ENCODE measurements at places on chromosomes 6 and 20. TPM values are rescaled to one million over a fixed set of nuclear protein-coding genes. Genes with fewer than 3 reads are reported as not detected.
A peak's percentile ranks its signal among the peaks of the same experiment; 100 is the strongest.

GRCh38 chr6:48476257-48476656 lies 365.3 kb upstream of the PTCHD4 start:
- H3K27me3 ChIP-seq = no peaks in the 10 kb centered on the region
- H3K4me1 ChIP-seq = no peaks in the 10 kb centered on the region
- no peak overlapping the region for H3K27ac ChIP-seq
- no peak for DNase-seq
- H3K36me3 ChIP-seq = no peaks in the 10 kb centered on the region

GRCh38 chr6:241336-241865 lies 50.9 kb upstream of the DUSP22 start:
- no peak overlapping the region for H3K4me3 ChIP-seq
- no peaks in the 10 kb centered on the region for H3K27me3 ChIP-seq
- no peak for DNase-seq
- H3K36me3 ChIP-seq = no peaks in the 10 kb centered on the region
- no peak overlapping the region for H3K27ac ChIP-seq

DNA sequence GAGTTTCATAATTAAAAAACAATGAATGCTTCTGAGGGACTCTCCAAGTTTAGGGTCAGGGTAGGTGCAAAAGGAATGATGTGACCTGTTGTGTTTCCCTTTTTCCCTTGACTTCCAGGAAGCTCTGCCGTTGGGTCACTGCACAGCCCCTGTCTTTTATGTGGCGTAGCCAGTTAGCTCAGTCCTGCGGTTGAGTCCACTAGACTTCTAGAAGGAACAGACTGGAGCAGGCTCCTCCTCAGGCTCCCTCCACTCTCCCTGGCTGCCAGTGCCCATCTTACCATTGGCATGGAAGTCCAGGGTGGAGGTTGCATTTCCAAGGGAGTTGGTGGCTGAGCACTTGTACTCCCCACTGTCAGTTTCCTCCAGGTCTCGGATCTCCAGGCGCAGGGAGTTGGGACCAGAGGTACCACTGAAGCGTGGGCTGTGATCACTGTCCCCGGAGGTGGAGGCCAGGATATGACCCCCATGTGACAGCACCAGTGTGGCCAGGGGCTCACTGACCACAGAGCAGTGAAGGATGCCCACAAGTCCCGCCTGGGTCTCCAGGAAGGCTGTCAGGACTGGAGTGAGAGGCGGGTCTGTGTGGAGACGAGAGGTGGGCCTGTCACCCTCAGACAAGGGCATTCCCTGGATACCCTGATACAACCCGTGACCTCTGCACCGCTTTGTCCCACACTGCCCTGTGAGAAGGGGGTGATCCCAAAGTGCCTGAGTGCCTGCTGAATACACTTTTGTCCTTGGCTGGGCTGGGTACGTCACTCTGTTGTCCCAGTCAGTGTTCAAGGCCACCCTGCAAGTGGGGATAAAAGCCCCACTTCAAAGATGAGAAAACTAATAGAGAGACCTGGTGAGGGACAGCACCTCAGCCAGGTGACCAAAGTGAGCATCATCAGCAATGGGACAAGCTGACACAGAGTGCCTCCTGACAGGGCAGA lies 11.1 kb downstream of the SIGLEC1 start:
- H3K27me3 ChIP-seq = peaks cover 2% of the 10 kb centered on the region
- no peaks in the 10 kb centered on the region for H3K36me3 ChIP-seq
- H3K4me1 ChIP-seq = no peaks in the 10 kb centered on the region
- no peak for DNase-seq

- no peak for DNase-seq
- H3K4me1 ChIP-seq = peaks cover 34% of the 10 kb centered on the region
- no peaks in the 10 kb centered on the region for H3K27me3 ChIP-seq
- H3K27ac ChIP-seq = peak overlapping the region; percentile 82
- peaks cover 10% of the 10 kb centered on the region for H3K36me3 ChIP-seq
Observed at GRCh38 chr20:17611540-17612286, 41.8 kb downstream of the DSTN start.

HLA-G gene
- total RNA-seq = not detected

CGAS gene
- 17.8 TPM for total RNA-seq

GRCh38 chr20:4304601-4305000 lies 289.2 kb upstream of the RNF24 start:
- H3K27me3 ChIP-seq = peaks cover 5% of the 10 kb centered on the region
- no peak overlapping the region for H3K4me3 ChIP-seq
- H3K36me3 ChIP-seq = no peaks in the 10 kb centered on the region
- H3K4me1 ChIP-seq = no peaks in the 10 kb centered on the region

BANF2 gene
- total RNA-seq = not detected

C20orf204 gene
- 1.7 TPM for total RNA-seq

GJA1 gene
- total RNA-seq = 0.29 TPM

- no peaks in the 10 kb centered on the region for H3K36me3 ChIP-seq
- no peak for DNase-seq
- no peak overlapping the region for H3K27ac ChIP-seq
- no peaks in the 10 kb centered on the region for H3K27me3 ChIP-seq
- no peaks in the 10 kb centered on the region for H3K4me1 ChIP-seq
- H3K4me3 ChIP-seq = no peak overlapping the region
Observed at GRCh38 chr6:43878823-43879495, 108.9 kb downstream of the VEGFA start.

GRCh38 chr6:84432619-84433018 lies 205.2 kb upstream of the CEP162 start:
- no peaks in the 10 kb centered on the region for H3K4me1 ChIP-seq
- H3K27me3 ChIP-seq = peaks cover 3% of the 10 kb centered on the region
- no peak overlapping the region for H3K4me3 ChIP-seq
- H3K36me3 ChIP-seq = no peaks in the 10 kb centered on the region
- no peak overlapping the region for H3K27ac ChIP-seq

DNA sequence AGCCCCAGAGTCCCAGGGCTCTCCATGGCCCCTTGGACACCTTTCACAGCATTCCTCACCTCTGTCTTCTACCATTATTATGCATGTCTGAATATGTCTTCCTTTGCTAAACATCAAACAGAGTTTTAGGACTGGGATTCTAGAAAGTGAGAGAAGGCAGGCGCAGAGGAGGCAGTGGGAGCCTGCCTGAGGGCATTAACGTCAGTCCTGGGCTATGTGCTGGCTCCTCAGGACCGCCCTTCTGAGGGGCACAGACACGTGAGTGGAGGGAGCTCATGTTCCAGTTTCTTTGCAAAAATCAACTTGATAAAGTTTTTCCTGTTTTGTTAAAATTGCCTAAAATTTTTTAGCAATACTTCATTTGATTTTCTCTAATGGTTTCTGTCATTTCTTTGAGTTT lies 38.0 kb downstream of the C6orf15 start:
- no peak for DNase-seq
- no peak overlapping the region for H3K4me3 ChIP-seq
- H3K27ac ChIP-seq = no peak overlapping the region

- no peak overlapping the region for H3K4me3 ChIP-seq
- DNase-seq = no peak
- H3K27ac ChIP-seq = no peak overlapping the region
- H3K36me3 ChIP-seq = no peaks in the 10 kb centered on the region
- peaks cover 12% of the 10 kb centered on the region for H3K27me3 ChIP-seq
Observed at GRCh38 chr6:155676346-155676745, 220.7 kb upstream of the NOX3 start.

GRCh38 chr20:16761305-16761829 lies 13.2 kb downstream of the OTOR start:
- H3K4me3 ChIP-seq = no peak overlapping the region
- no peak overlapping the region for H3K27ac ChIP-seq
- H3K4me1 ChIP-seq = no peaks in the 10 kb centered on the region
- H3K27me3 ChIP-seq = peaks cover 3% of the 10 kb centered on the region
- DNase-seq = peak; percentile 65

GRCh38 chr6:71290611-71291010 lies 2.0 kb downstream of the OGFRL1 start:
- DNase-seq = no peak
- H3K27me3 ChIP-seq = peaks cover 7% of the 10 kb centered on the region
- H3K27ac ChIP-seq = no peak overlapping the region
- H3K4me1 ChIP-seq = peaks cover 22% of the 10 kb centered on the region
- no peak overlapping the region for H3K4me3 ChIP-seq
- peaks cover 8% of the 10 kb centered on the region for H3K36me3 ChIP-seq

- H3K27ac ChIP-seq = peak overlapping the region; percentile 30
- H3K27me3 ChIP-seq = peaks cover 2% of the 10 kb centered on the region
- peaks cover 15% of the 10 kb centered on the region for H3K4me1 ChIP-seq
- no peak for DNase-seq
Observed at GRCh38 chr6:146857980-146858347, 259.2 kb downstream of the ADGB start.

LY86 gene
- 2.0 TPM for total RNA-seq

DNA sequence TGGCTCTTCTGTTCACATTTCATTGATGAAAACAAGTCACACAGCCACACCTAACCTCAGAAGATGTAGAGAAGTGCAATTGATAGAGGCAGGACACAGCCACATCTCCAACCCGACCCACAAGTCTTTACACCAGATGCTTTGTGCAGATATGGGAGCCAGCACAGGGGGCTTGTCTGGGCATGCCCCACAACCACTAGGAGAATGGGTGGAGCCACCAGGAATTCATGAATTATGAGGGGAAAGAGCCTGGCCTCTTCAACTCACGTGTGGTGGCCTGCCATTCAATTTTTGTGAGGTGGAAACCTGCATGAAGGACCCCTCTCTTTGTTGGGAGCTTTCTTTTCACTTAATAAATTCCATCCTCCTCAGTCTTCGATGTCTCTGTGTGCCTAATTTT lies 79.1 kb downstream of the OGFRL1 start:
- H3K36me3 ChIP-seq = no peaks in the 10 kb centered on the region
- peaks cover 4% of the 10 kb centered on the region for H3K4me1 ChIP-seq
- H3K27ac ChIP-seq = peak overlapping the region; percentile 67
- no peak for DNase-seq

DNA sequence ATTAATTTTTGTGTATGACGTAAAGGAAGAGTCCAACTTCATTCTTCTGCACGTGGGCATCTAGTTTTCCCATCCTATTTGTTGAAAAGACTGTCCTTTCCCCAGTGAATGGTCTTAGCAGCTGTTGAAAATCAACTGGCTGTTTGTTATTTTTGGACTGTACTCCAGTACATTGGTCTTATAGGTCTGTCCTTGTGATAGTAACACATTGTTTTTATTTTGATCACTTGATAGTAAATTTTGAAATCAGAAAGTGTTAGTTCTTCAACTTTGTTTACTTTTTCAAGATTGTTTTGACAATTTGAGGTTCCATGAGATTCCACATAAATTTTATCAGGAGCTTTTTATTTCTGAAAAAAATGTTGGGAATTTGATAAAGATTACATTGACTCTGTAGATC lies 280.2 kb upstream of the FOXQ1 start:
- H3K4me3 ChIP-seq = no peak overlapping the region
- no peaks in the 10 kb centered on the region for H3K4me1 ChIP-seq
- H3K27ac ChIP-seq = no peak overlapping the region

ELOVL2 gene
- not detected for total RNA-seq

DNA sequence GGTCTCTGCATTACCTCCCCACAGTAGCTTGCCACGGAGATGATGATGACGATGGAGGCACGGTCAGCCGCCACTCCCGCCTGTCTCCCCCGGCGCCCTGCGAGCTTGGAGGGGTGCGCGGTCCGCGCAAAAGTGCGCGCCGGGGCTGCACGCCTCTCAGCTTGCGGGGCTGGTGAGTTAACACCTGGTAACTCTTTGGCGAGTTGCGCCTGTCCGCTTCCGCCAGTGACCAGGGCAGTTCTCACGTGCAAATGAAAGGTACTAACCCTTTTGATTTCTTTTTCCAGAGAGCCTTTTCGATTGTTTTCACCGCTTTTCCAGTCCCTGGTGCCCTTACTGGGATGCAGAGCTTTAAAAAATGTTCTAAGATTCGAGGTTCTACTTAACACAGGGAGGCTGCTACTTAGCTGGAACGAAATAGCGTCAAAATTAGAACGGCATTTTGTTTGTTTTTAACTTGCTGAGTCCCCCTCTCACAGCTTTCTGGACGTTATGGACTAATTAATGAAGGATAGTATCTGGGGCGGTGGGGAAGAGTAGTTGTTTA lies 6.2 kb downstream of the GRIK2 start:
- H3K36me3 ChIP-seq = peaks cover 4% of the 10 kb centered on the region
- no peaks in the 10 kb centered on the region for H3K4me1 ChIP-seq
- H3K27ac ChIP-seq = no peak overlapping the region
- DNase-seq = no peak
- H3K4me3 ChIP-seq = no peak overlapping the region
- H3K27me3 ChIP-seq = peaks cover 66% of the 10 kb centered on the region

DNA sequence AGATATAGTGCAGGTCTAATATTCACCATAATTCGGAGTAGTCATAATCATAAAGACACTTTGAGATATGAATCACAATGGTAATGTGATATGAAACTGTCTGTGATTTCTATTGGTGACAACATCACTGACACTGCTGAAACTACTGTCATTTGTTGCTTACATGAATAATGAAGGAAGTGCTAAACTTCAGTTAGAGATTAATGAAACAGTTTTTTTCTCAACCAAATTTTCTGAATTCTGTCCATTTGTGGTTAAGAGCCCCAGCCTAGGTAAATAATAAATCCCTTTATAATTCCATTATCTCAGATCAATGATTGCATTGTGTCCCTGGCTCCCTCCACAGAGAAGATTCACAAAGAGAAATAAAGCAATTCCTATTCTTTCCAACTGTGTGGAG lies 122.6 kb downstream of the HIVEP2 start:
- H3K27me3 ChIP-seq = no peaks in the 10 kb centered on the region
- peak overlapping the region; percentile 91 for H3K27ac ChIP-seq
- no peak for DNase-seq
- peaks cover 15% of the 10 kb centered on the region for H3K36me3 ChIP-seq
- no peak overlapping the region for H3K4me3 ChIP-seq

SYNDIG1 gene
- not detected for total RNA-seq

DNA sequence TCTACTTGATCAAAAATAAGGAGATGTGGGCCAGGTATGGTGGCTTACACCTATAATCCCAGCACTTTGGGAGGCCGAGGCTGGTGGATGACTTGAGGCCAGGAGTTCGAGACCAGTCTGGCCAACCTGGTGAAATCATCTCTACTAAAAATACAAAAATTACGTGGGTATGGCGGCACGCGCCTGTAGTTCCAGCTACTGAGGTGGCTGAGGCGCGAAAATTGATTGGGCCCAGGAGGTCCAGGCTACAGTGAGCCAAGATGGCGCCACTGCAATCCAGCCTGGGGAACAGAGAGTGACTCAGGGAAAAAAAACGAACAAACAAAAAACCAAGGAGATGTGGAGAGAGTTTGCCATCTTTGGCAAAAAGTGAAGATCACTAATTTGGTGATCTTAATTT lies 65.3 kb downstream of the BMP2 start:
- H3K4me3 ChIP-seq = no peak overlapping the region
- no peak overlapping the region for H3K27ac ChIP-seq
- no peaks in the 10 kb centered on the region for H3K36me3 ChIP-seq
- H3K4me1 ChIP-seq = no peaks in the 10 kb centered on the region
- no peak for DNase-seq
